ENCODE measurements at places on chromosomes 2 and 18.

DNA sequence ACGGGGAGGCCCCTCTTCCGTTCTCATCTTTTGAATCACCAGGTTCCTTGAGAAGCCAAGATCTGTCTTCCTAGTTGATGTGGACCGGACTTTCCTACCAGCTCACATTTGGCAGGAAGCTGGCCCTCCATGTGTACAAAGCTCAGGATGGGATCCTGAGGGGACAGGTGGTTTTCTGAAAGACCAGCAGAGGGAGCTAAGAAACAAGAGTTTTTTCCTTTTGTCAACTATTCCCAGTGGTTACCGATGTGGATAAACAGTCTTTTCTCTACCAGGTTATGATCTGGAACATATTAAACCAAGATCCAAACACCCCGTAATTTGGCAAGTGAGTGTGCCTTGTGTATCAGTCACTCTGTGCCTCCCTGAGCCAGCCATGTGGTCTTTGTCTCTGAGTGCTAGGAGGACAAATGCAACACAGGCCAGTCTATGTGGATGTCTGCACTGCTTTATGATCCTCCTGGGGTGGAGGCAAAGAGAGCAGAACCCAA, 25.1 kb upstream of the ARHGAP25 start:
- peak; percentile 19 for DNase-seq

DNA sequence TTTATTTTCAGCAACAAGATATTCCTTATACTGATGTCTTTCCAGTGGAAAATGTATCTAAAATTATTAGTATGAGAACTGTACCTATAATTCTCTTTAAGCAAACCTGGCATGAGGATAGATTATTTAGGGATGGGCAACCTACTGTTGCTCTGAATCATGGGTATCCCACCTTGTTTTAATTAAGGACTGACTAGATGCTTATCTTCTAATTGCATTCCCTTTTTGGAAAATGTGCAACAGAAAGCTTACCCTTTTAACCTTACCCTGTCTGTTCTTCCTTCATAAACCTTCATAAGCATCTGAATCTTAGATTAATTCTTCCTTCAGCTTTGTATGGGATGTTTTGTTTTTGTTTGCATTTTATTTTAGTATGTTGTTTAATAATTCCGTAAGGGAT, 110.3 kb downstream of the TAF4B start:
- DNase-seq = no peak

GRCh38 chr2:172480301-172481218, 53.2 kb downstream of the ITGA6 start:
- no peak for DNase-seq

DNA sequence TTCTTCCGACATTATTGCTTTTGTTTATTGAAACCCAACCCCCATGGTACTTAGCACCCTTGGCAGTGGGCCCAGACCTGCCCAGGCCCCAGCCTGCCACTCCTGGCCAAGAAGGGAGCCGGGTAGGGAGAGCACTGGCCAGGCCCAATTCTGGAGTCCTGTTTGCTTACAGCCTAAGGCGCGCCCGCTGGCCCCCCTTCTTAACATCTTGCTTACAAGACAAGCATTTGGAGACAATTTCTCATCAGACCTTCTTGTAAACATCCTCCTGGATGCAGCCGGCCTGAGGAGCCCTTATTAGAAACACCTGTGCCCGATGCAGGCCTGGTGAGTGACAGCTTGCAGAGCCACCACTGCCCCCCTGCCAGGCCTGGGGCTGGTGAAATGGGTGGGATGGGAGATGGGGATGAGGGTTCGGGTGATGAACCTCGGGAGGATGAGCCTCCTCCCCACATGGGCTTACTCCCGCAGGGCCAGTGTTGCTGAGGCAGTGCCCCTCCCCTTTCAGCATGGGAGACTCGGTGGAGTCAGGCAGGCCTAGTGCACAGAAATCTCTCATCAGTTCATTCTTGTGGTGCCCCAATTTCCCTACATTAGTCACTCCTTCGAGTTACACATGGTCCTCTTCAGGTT, 217.5 kb downstream of the CYP26B1 start:
- no peak for DNase-seq

- no peak for DNase-seq
Measured at GRCh38 chr2:16245481-16246054, 305.2 kb downstream of the MYCN start.

DNA sequence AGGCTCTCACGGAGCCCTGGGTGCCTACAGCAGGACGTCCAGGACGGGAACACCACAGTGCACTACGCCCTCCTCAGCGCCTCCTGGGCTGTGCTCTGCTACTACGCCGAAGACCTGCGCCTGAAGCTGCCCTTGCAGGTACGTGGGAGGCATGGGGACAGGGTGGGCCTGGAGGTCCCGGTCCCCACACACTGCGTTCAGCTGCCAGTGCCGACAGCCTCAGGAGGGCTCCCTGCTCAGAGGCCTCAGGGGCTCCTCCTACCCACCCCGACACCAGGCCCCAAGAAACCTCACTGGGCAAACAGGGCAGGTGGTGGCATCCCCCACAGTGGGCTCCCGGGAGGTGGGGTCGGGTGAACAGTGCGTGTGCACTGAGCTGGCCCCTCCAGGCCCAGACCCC, 10.8 kb downstream of the ANO7 start:
- no peak for DNase-seq

DNA sequence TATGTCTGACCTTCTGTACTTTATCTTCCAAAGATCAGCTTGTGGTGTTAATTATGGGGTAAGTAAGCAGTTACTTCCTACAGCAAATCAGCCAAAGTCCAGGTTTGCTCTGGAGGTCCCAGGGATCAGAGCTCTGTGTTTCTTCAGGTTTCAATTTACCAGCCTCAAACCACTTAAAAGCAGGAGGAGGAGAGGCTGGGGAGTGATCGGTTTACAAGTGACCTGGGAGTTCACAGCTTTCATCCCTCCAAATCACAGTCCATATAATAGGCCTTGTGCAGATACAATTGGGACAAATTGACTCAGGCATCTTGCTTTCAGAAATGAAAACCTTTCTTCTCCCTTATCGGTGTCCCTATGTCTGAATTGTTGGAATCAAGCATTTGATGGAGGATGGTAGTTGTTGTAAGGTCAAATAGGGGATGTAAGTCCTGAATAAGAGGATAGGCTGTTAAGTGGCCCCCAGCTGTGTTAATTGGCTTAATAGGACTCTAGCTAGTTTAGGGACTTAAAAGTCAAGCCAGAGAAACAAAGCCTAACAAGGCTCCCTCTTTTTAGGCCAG, 188.0 kb upstream of the NT5C1B start:
- no peak for DNase-seq

DNA sequence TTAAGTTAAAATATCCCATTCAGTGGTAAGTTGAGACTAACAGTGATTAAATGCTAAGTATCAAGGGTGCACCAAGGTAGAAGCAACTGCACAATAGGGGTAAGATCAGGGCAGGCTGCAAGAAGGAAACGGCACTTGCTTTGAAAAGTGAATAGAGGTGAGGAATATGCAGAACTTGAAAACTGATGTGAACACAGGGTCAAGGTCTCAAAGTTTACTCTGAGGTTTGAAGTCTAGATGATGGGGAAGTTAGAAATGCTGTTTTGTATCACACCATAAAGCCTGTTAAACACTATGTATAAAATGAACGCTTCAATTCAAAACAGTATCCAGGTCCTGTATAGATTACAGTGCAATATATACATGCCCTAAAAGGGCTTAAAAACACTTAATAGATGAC, 50.8 kb downstream of the GRB14 start:
- no peak for DNase-seq

DNA sequence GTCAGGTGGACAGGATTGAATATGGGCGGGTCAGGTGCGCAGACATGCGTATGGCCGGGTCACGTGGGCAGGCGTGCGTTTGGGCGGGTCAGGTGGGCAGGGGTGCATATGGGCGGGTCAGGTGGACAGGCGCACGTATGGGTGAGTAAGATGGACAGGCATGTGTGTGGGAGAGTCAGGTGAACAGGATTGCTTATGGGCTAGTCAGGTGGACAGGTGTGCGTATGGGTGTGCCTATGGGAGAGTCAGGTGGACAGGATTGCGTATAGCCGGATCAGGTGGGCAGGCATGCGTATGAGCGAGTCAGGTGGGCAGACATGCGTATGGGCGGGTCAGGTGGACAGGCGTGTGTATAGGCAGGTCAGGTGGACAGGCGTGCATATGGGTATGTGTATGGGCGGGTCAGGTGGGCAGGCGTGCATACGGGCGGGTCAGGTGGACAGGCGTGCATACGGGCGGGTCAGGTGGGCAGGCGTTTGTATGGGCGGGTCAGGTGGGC, 30.3 kb upstream of the KLF11 start:
- no peak for DNase-seq

Measured in endothelial cell (in vitro differentiated cells).